Activated naive CD8-positive, alpha-beta T cell treated with anti-CD3 and anti-CD28 coated beads for 36 hours (primary cell): ENCODE measurements at places on chromosomes 5 and 9.
A peak's percentile ranks its signal among the peaks of the same experiment; 100 is the strongest.

DNA sequence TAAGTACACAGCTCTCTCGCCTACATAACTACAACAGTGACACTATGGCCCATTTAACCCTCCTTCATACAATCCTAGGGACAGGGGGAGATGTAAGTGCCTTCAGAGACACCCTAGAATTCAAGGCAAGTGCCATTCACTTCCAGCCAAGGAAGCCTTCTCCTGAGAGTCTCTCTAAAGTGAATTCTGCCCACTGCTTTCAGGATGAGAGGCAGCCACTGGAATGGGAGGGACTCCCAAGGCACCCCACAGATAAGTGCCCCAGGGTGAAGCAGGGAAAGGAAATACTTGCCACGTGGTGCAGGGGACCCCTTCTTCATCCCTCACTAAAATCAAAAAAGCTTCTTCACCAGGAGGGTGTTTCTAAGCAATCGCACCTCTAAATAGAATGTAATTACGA lies 283.7 kb downstream of the ZNF608 start:
- DNase-seq, result no peak

DNA sequence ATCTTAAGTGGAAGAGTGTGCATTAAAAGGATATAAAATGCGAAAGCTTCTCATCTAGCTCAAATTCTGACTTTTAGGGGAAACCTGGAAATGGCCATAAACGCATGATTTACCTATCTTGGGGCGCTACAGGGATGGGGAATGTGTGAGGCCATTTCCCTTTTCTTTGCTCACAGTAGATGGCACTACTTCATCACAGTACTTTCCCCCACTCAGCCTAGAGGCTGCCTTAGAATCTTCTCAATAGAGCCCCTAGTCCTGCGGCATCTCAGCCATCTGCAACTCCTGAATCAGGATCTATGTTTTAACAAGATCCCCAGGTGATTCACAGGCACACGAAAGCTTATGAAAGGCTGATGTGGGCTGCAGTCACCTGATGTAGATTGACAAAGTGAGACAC lies 110.8 kb downstream of the LHFPL2 start:
- no peak for DNase-seq

GRCh38 chr9:76292658-76293057 lies 101.6 kb downstream of the RFK start:
- no peak for DNase-seq

GRCh38 chr9:101028346-101029314 lies at the start of gene PLPPR1:
Gene PLPPR1, plus strand, starts transcription at chr9:101028727.
- peak; percentile 5 for DNase-seq
